ENCODE measurements at places on chromosomes 4 and X.
A peak's percentile ranks its signal among the peaks of the same experiment; 100 is the strongest.

GRCh38 chr4:37830640-37831039, 4.2 kb downstream of the PGM2 start:
- no peak for DNase-seq

GRCh38 chr4:159551281-159551680, 448.4 kb downstream of the RAPGEF2 start:
- no peak for DNase-seq

GRCh38 chr4:84753321-84753972, 170.5 kb downstream of the CDS1 start:
- no peak for DNase-seq

DNA sequence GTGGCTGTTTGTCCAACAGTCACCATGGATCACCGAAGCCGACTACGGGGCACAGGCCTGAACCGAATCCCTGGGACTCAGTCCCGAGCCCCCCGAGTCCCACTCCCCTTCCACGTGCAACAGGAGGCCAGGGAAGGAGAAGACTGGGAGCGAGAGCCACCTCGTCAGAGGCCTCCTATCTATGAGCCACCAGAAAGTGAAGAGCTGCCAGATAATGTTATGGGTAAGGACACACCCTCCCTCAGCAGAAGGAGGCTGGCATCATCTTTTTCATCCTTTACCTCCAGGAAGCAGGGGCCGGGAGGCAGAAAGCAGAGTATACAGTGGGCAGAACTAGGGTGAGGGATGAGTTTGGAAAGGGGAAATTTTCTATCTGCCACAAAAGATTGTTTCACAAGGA, 2.8 kb upstream of the PRDX4 start:
- no peak for DNase-seq

GRCh38 chr4:44928785-44929184, 202.4 kb upstream of the GNPDA2 start:
- DNase-seq = no peak

DNA sequence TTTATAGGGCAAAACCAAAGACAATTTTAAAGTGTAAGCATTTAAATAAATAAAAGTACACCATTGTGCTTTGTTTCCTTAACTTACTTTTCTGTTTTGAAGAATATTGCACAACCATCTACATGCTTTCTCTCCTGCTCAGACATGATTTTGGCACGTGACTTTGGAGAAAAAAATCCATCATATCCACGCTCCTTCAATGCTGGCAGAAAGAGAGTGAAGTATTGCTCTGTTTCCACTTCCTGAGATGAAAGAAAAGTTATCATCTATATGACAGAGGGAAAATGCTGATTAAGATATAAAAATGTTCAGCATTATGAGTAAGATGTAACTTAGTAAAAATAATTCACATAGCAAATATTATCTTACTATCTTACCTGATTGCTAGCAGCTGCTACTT, 77.1 kb downstream of the CNOT6L start:
- no peak for DNase-seq

- no peak for DNase-seq
Observed at GRCh38 chrX:135168486-135168885, 2.7 kb downstream of the CT55 start.

DNA sequence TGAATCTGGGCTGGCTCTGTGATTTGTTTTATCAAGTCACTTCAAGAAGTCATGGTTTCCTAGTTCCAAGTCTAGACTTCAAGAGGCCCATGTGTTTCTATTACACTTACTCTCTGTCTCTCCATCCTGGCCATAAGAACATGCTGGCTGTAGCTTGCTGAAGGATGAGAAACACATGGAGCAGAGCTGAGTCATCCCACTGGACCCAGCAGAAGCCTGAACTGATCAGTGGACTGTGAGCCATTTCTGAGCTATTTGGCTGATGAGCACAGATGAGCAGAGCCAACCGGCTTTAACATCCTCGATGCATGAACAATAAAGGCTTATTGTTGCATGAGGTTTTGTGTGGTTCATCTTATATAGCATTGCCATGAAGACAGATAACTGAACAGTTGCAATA, 290.6 kb upstream of the BOD1L1 start:
- DNase-seq = no peak

DNA sequence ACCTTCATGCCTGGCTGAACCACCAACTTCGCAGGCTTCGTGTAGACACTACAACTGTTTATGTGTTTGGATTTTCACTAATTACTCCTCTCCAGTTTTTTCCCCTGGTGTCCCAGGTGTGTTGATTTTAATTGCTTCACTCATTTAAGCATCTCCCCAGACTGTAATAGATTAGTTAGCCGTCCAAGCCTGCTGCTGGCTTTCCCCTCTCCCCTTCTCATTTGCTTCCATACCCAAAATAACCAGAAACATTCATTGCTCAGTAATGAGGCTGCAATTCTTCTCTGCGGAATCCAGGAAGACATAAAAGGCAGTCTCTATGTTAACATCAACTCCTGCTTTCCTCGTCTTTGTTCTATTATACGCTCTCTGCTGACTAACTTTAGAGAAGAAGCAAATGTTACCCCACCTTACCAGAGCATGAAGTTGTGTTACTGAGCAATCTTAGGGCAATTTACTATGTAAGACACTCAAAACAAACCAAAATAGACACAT, 37.9 kb upstream of the SCRG1 start:
- no peak for DNase-seq

GRCh38 chr4:187302457-187303150, 578.9 kb upstream of the FAT1 start:
- DNase-seq = no peak

- DNase-seq = no peak
Observed at GRCh38 chr4:109368661-109369060, 65.0 kb upstream of the SEC24B start.

- DNase-seq = no peak
Observed at GRCh38 chrX:10513974-10514373, 106.4 kb downstream of the MID1 start.

DNA sequence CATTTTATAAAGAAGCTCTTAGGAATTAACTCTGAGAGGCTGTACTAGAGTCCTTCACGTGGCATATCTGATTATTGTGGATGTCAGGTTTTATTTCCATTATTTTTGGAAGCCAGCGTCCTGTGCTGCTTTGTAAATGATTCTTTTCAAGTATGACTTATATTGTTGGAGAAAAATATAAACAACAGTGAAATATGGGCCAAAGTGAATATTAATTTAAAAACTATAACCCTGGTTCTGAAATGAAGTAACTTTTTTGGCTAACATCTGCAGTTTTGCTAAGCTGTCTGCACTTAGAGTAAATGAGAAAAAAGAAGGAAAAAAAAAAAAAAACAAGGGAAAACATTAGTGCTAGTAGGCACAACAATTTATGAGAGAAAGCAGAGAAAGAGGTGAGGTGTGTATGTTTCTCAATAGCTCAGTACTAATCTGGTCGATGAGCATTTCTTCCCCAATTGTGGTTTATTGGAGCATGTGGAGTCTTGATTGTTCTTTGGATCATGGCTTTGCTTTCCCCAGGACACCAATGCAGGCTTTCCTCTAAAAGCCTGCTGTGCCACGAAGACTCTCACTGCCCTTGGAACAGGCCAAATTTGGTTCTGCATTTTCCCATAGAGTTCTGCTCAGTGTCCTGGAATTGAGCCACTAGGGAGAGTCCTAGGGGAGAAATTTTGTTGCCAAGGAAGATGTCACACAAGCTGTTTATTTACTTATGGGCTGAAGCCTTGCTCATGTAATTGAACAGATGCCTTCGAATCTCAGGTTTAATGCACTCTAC, 273.3 kb downstream of the DKK2 start:
- no peak for DNase-seq

- DNase-seq = no peak
Observed at GRCh38 chr4:73743795-73744194, 3.4 kb downstream of the CXCL8 start.

- no peak for DNase-seq
Observed at GRCh38 chr4:37770016-37770415, 56.5 kb upstream of the PGM2 start.

GRCh38 chrX:95383778-95384177, 1300.9 kb upstream of the DIAPH2 start:
- DNase-seq = no peak

GRCh38 chr4:48169636-48170035, 35.6 kb upstream of the TXK start:
- DNase-seq = no peak

GRCh38 chr4:89439533-89439932, 131.9 kb upstream of the GPRIN3 start:
- no peak for DNase-seq

- no peak for DNase-seq
Observed at GRCh38 chr4:83340692-83341343, 6.2 kb upstream of the HPSE start.

DNA sequence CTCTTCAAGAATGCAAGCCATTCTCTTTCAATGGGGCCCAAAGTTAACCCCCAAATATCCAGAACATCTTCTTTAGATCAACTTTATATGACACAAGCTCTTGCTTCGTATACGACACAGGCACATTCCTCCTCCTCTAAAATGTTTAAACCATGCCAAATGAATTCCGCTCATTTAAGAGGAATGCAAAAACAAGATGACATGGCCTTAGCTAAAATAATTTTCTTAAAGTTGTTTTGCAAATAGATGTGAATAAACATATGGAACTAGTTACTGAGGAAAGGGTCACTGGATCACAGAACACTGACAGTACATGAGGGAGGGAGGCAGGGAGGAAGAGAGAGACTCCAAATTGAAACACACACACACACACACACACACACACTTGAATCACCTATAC, 97.4 kb downstream of the RASL11B start:
- no peak for DNase-seq

- no peak for DNase-seq
Observed at GRCh38 chr4:85725721-85726170, 250.8 kb downstream of the ARHGAP24 start.

- no peak for DNase-seq
Observed at GRCh38 chr4:170004651-170005295, 21.4 kb downstream of the MFAP3L start.

DNA sequence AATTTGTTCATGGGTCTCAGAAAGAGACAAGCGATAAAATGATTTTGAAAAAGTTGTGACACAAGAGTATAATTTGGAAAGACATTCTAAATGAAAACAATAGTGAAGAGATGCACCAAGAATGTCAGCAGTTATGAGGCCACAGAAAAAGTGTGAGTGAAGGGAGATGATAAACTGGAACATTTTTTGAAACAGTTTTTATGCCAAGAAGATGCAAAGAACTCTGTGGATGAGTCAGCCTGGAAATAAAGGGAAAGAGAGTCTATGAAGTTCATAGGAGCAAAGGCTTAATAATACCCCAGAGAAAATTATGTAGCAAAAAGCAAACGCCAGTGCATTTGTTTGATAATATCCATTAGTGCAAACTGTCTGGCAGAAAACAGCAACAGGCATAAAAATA, 188.4 kb upstream of the TBC1D9 start:
- DNase-seq = no peak

DNA sequence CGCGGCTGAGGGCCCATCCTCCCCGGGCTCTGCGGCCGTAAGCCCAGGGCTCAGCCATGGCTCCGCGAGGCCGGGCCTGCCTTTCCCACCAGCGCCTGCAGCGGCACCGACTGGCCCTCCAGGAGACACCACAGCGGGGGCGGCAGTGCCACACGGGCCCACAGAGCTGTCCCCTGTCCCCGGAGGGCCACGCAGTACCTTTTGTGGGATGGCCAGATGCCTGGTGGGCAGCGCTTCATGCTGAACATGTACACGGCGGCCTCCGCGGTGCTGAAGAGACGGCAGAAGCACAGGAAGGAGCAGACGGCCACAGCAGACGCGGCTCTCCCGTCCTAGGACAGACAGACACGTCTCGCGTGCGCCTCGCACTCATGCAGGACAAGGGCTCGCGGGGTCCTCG, 50.4 kb downstream of the GAK start:
- no peak for DNase-seq

- DNase-seq = no peak
Observed at GRCh38 chr4:38983787-38984598, 48.2 kb downstream of the TMEM156 start.

DNA sequence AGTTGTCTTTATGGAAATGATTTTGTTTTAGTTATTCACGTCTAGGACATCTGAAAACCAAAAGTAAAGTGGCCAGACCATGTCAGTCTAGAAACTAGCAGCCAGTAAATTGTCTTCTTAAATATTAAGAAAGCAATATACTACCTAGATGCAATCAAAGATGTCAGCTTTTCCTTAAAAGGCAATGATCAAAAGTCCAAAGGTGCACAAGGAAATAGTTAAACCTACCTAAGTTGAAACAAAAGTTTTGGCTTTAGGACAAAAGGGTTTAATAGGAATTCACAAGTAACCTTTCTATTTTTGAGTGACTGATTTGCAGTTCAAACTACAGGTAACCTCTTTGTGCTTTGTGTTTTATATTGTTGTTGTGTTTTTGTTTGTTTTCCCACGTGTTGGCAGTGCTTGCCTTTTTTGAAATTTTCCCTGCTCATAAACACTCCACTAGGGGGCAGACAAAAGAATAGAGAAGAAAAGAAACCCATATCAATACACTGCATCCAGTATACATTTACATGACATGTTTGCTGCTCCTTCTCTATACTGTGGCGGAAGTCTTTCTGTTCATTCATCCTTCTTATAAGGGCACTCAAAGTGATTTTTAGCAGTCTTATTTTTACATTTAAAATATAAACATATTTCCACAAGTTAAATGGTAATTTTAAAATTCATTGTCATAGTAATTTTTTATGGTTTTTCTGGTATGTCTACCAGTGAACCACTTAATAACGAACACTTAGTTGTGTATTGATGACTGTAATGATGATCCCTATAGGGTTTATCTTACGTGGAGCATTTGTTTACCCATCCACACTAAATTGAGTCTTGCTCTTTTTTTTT, 62.7 kb downstream of the GAB1 start:
- DNase-seq = no peak

- DNase-seq = no peak
Observed at GRCh38 chr4:39834269-39834668, 136.3 kb downstream of the UBE2K start.

- DNase-seq = no peak
Observed at GRCh38 chr4:21876711-21877110, 71.9 kb downstream of the KCNIP4 start.

- DNase-seq = no peak
Observed at GRCh38 chr4:32396507-32397070, 1676.4 kb downstream of the PCDH7 start.

- DNase-seq = peak; percentile 78
Observed at GRCh38 chr4:80184053-80184824, 13.1 kb upstream of the PRDM8 start.

- no peak for DNase-seq
Observed at GRCh38 chr4:37517326-37517725, 168.8 kb downstream of the RELL1 start.

Measured in stimulated activated CD8-positive, alpha-beta memory T cell treated with anti-CD3 and anti-CD28 coated beads, Interleukin-7, amount 100 ng/mL, for 24 hours (primary cell).